ENCODE measurements at places on chromosomes 3 and 15. TPM values are rescaled to one million over a fixed set of nuclear protein-coding genes. Genes with fewer than 3 reads are reported as not detected.

GRCh38 chr15:96860741-96861140 lies 530.2 kb downstream of the NR2F2 start:
- DNase-seq = no peak

DNA sequence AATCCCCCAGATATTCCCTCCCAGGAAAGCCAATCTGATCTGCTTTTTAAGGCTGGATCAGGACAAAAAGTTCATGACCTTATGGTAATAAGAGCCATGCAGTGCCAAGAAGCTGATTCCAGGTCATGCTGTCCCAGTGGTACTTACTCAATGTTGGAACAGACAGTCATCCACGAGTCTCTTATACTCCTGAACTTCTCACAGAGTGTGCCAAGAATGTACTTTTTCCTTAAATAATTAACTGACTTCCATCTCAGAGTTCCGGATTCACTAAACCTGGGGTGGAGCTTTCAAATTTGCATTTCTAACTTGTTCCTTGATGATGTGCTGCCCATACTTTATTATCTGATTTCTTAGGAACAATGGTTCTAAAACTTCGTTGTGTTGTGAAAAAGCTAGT lies 3.4 kb upstream of the P3H2 start:
- peak; percentile 41 for DNase-seq

- DNase-seq = no peak
Measured at GRCh38 chr15:34188711-34189110, 21.2 kb downstream of the KATNBL1 start.

GRCh38 chr15:34650177-34650576 lies 66.7 kb upstream of the GOLGA8B start:
- no peak for DNase-seq

GRCh38 chr3:155352900-155353490 lies 59.5 kb upstream of the STRIT1 start:
- DNase-seq = no peak

DNA sequence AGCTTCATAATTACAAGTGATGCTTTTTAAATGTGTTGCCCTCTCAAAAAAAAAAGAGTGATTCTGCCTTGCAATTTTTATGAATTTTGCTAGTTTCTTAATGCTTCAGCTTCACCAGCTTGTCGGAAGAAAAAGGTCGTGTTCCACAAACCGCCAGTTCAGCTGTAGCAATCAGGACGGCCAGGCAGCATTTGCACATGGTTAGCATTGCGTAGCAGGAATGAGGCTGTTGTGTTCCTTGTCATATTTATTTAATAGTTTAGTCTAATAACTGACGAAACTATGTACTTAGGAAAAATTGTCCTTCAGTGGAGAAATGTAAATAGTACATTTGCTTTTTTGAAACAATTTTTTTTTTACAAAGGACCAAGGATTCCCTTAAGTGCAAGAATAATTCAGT lies 64.9 kb upstream of the SELENOK start:
- DNase-seq = peak; percentile 25

- DNase-seq = no peak
Measured at GRCh38 chr3:98884675-98885371, 16.7 kb downstream of the DCBLD2 start.

The IFT122 gene
- total RNA-seq = 23.7 TPM

The HRH1 gene
- total RNA-seq = 7.3 TPM

The FETUB gene
- total RNA-seq = not detected

Data from upper lobe of left lung (tissue), 6 donors.